LNCaP clone FGC (cell line): ENCODE measurements at places on chromosomes 7 and 10.

GRCh38 chr10:90983914-90984549, 63.1 kb upstream of the ANKRD1 start:
- DNase-seq: no peak

GRCh38 chr10:103668351-103669242, 175.1 kb downstream of the NEURL1 start:
- DNase-seq: no peak

DNA sequence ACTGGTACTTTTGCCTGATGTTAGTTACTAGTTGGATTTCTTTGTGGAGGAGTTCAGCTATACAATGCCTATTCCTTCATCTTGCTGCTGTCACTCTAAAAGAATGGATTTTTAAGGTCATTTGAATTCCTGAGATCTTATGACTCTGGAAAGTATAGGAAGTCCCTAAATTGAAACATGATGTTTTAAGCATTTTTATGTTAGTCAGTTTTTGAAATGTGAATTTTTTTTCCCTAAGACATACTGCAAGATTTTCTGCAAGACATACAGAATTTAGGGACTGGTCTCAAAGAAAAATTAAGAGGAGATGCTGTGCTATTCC, 355.8 kb downstream of the SUGCT start:
- no peak for DNase-seq

- no peak for DNase-seq
Observed at GRCh38 chr10:15791816-15792524, 68.3 kb downstream of the MINDY3 start.

GRCh38 chr7:116543664-116544063, 18.8 kb downstream of the CAV1 start:
- DNase-seq: no peak

GRCh38 chr7:85287106-85287825, 100.4 kb upstream of the SEMA3D start:
- no peak for DNase-seq

- no peak for DNase-seq
Observed at GRCh38 chr10:24086296-24087086, 122.4 kb upstream of the KIAA1217 start.

GRCh38 chr10:79413196-79413595, 32.2 kb downstream of the ZCCHC24 start:
- DNase-seq: no peak

- DNase-seq: no peak
Observed at GRCh38 chr7:42747044-42747443, 164.8 kb downstream of the C7orf25 start.

- peak; percentile 22 for DNase-seq
Observed at GRCh38 chr10:91043173-91043910, 122.5 kb upstream of the ANKRD1 start.
